Stimulated activated CD8-positive, alpha-beta memory T cell treated with anti-CD3 and anti-CD28 coated beads, Interleukin-7, amount 100 ng/mL, for 48 hours (primary cell): ENCODE measurements at places on chromosomes 5 and 9.

DNA sequence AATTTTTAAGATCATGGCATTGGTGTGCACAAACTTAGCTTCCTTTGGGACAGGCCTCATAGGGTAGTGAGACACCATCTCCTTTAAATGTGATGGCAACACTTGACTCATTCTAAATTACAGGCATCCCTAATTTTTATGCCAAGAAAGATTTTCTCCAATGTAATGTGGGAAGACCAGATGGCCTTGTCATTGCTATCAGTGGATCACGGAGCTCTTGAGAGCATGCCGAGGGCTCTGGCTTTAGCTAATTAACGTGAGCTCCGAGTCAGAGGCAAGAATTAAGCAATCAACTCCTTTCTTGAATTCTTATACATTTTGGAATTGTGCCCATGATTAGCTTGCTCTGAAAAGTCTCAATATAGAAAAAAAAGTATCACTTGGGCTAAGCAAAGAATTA lies 215.8 kb downstream of the LRRC70 start:
- DNase-seq: no peak

DNA sequence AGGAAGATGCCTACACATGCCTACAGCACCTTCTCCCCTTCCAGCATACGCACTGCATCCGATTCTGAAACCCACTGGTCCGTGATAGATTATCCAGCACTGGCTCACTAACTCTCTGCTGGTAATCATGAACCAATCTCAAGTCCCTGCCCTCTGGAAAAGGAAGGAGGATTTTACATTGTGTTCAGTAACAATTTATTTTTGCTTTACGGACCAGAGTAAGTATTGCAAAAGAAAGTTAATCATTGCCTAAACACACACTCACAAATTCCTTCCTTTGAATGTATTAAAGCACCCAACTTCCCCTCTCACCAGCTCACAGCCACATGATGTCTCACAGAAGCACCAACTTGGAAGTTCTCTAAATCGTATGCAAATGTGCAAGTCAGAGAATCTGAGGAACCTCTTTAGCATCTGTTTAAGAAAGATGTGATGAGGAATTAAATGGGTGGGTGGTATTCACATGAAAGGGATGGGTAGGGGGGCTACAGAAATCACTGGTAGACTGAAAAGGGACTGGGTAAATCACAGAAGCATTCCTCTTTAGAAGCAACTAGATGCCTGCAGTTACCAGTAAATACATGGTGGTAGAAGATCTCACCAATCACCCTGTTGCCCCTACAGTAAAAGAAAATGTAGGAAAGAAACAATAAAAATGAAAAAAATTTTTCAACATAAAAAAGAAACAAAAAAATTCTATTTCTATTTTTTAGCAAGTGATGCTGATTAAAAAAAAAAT lies 8.4 kb downstream of the GNAQ start:
- DNase-seq: no peak

DNA sequence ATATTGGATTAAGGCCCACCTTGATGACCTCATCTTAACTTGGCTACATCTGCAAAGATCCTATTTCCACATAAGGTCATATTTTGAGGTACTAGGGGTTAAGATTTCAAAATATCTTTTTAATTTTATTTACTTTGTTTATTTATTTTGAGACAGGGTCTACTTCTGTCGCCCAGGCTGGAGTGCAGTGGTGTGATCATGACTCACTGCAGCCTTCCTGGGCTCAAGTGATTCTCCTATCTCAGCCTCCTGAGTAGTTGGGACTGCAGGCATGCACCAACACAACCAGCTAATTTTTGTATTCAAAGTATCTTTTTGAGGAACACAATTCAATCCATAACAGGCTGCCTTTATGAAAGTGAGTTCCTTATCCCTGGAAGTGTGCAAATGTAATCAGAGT lies 212.3 kb downstream of the PALM2AKAP2 start:
- no peak for DNase-seq

DNA sequence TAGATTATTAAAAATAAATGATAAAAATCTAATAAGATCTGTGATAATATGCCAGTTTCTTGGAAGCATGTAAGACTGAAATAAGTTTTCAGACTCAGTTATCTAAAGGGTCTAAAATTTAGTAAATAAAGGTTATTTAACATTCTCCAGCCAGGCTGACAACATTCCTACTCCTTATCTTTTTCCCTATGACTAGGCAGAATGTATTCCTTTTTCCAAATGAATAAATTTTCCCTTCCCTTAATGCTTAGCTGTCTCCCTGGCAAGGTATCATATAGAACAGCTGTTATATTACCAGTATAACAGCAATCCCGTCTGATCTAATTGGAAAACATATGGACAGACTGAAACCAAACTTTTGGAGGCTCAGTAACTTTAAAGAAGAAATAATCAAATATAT lies 13.0 kb downstream of the MEGF9 start:
- no peak for DNase-seq

- no peak for DNase-seq
Measured at GRCh38 chr9:112711050-112711689, 6.7 kb downstream of the INIP start.

DNA sequence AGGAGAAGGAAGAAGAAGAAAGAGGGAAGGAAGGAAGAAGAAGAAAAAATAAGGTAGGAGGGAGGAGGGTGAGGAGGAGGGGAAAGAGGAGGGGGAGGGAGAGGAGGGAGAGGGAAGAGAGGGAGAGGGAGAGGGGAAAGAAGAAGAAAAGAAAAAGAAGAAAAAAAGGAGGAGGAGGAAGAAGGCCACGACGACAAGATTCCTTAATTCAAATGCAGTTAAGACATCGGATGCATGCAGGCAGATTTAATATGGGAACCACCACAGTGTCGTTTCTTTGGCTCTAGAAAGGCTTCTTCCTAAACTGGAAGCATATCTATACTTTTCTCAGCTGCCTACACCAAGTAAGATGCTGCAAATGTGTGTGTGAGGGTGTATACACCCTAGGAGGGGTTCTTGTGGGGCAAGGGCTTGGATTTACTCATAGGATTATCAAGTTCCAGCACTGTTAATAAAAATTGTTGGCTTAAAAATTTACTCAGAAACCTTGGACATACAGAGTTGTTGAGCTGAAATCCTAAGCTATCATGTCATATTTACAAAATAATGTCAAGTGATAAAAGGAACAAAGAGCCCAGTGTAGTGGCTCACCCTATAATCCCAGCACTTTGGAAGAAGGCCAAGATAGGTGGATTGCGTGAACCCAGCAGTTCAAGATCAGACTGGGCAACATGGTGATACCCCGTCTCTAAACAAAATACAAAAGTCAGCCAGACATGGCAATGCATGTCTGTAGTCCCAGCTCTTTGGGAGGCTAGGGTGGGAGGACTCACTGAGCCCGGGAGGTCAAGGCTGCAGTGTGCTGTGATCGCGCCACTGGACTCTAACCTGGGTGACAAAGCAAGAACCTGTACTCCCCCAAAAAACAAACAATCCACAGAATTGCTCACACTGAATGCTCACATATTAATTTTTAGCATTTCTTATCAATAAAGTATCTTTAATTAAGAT lies 108.5 kb downstream of the UBAP2 start:
- DNase-seq: no peak
